Activated naive CD4-positive, alpha-beta T cell treated with anti-CD3 and anti-CD28 coated beads, Interleukin-2, amount 10 ng/mL, durations not matched to agents 7 days and 5 days (primary cell): ENCODE measurements at places on chromosomes 3 and 15.

DNA sequence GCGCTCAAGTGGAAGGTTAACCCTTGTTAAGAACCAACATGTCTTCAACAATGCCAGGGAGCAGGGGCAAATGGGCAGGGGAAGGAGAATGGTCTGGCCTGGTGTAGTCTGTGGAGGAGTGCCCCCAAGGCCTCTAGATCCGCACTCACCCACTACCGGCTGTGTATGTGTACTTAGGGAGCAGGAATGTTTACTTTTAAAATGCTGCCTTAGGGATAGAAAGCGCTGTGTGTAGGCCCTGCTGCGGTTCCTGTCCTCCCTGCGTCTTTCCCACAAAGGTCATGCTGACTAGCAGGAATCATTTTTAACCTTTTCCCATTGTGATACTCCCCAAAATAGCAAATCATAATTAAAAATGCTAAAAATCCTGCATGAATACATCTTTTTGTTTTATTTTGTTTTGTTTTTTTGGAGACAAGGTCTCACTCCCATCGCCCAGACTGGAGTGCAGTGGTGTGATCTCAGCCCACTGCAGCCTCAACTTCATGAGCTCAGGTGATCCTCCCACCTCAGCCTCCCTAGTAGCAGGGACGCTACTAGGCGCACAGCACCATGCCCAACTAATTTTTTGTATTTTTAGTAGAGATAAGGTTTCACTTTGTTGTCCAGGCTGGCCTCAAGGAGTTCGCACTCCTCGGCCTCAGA is 35.9 kb upstream of the CEMIP start:
- no peak overlapping the region for H3K4me3 ChIP-seq
- no peak overlapping the region for H3K27ac ChIP-seq
- no peaks in the 10 kb centered on the region for H3K36me3 ChIP-seq
- peaks cover 4% of the 10 kb centered on the region for H3K27me3 ChIP-seq
- H3K4me1 ChIP-seq = no peaks in the 10 kb centered on the region
- DNase-seq = no peak

- H3K27me3 ChIP-seq = no peaks in the 10 kb centered on the region
- H3K4me3 ChIP-seq = no peak overlapping the region
- H3K4me1 ChIP-seq = no peaks in the 10 kb centered on the region
- DNase-seq = no peak
These were observed 190.3 kb upstream of the ONECUT1 start for GRCh38 chr15:52980446-52980845.

DNA sequence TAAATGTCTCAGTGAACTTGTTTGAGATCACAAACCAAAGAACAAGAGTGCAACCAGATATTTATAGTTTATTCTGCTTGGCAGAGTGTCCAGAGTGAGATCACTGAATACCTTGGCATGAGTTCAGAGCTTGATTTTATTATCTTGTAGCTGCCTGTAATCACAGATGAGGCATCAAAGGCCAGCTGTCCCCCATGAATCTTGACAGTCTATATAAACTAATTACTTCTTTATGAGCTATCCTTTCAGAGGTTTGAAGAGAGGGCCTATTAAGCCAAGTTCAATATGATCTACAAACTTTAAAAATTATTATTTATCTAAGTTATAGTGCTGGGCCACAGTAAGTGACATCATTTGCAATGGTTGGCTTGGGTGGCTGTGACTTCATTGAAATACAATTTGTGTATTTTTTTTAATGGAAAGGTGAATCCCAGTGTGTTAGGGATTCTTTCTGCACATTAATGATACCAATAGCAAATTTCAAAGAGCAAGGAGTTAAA is 251.5 kb downstream of the CLSTN2 start:
- H3K27ac ChIP-seq = no peak overlapping the region
- H3K4me3 ChIP-seq = no peak overlapping the region
- no peak for DNase-seq
- no peaks in the 10 kb centered on the region for H3K36me3 ChIP-seq

DNA sequence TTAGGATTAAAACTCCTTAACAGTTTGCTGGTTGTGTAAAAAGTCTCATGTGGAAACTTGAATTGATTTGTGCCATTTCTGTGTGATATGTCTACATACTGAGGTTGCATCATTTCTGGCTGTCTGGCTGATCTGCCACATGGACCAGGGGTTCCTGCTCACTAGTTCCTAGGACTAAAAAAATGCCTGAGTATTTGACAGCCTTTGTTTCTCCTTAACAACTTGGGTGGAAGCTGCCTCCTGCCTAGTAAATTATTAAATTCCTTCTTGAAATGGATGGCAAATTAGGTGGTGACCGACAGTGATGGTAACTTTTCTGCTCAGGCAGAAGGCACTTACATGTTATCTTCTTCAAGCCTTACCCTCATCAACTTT is 226.9 kb upstream of the MRPL3 start:
- no peaks in the 10 kb centered on the region for H3K36me3 ChIP-seq
- no peaks in the 10 kb centered on the region for H3K4me1 ChIP-seq
- no peak overlapping the region for H3K27ac ChIP-seq
- H3K4me3 ChIP-seq = no peak overlapping the region

DNA sequence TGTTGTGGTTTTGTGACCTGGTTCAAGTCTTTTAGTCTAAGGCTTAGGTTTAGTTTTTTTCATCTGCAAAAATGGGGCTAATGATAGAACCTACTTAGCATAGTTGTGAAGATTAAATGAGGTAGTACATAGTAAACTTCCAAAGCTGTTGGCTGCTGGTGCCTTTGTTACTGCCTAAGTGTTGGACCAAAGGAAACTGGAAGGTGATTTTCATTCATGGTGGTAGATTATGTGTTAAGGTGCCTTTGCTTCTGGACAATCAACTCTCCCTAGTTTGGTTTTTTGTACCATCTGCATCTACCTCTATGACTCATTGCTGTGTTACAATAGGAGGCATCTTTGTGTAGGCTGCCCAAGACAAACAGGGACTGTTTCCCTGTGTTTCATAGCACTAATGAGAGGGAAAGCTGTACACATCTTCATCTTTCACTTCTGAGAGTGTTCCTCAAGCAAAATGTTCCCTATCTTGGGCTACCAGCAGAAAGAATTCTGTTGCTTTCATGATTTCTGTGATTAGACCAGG is 3.2 kb downstream of the MAP2K1 start:
- peaks cover 48% of the 10 kb centered on the region for H3K36me3 ChIP-seq
- DNase-seq = no peak
- peak overlapping the region; percentile 96 for H3K4me3 ChIP-seq
- peaks cover 79% of the 10 kb centered on the region for H3K4me1 ChIP-seq
- H3K27me3 ChIP-seq = no peaks in the 10 kb centered on the region

DNA sequence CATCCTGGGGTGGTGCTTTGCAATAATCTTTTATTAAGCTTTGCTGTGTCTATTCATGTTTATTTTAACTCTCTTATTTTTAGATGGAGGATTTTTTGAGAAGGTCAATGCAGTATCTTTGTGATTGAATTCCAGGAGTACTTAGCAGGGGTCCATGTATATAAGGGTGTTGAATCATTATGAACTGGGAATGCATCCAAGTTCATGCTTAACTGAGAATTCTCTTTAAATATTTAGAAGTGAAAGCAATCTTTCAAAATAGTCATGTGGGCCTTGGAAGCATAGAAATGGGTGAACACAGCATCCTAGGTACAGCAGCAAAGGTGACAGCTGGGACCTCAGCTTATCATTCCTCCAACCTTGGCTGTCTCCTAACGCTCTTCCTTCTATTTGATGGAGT is 27.3 kb downstream of the SPTSSB start:
- H3K27ac ChIP-seq = no peak overlapping the region
- no peaks in the 10 kb centered on the region for H3K36me3 ChIP-seq
- no peak for DNase-seq
- no peak overlapping the region for H3K4me3 ChIP-seq
- H3K4me1 ChIP-seq = peaks cover 2% of the 10 kb centered on the region

GRCh38 chr3:106380232-106380631 is 511.4 kb upstream of the CBLB start:
- H3K4me1 ChIP-seq = no peaks in the 10 kb centered on the region
- no peak for DNase-seq
- H3K36me3 ChIP-seq = no peaks in the 10 kb centered on the region
- H3K27ac ChIP-seq = no peak overlapping the region
- no peak overlapping the region for H3K4me3 ChIP-seq

GRCh38 chr3:5133239-5134018 is 11.3 kb downstream of the ARL8B start:
- no peak for DNase-seq
- H3K27ac ChIP-seq = peak overlapping the region; percentile 31
- H3K27me3 ChIP-seq = no peaks in the 10 kb centered on the region
- H3K36me3 ChIP-seq = peaks cover 2% of the 10 kb centered on the region
- no peak overlapping the region for H3K4me3 ChIP-seq

- peaks cover 34% of the 10 kb centered on the region for H3K4me1 ChIP-seq
- DNase-seq = no peak
- no peaks in the 10 kb centered on the region for H3K27me3 ChIP-seq
- peaks cover 29% of the 10 kb centered on the region for H3K36me3 ChIP-seq
- H3K27ac ChIP-seq = no peak overlapping the region
These were observed 56.8 kb upstream of the IMPG2 start for GRCh38 chr3:101377209-101377608.

GRCh38 chr3:46664971-46665762 is 28.3 kb downstream of the ALS2CL start:
- no peak overlapping the region for H3K27ac ChIP-seq
- H3K4me3 ChIP-seq = no peak overlapping the region
- H3K27me3 ChIP-seq = peaks cover 26% of the 10 kb centered on the region
- DNase-seq = no peak
- H3K36me3 ChIP-seq = no peaks in the 10 kb centered on the region

- H3K27me3 ChIP-seq = peaks cover 91% of the 10 kb centered on the region
- peak; percentile 54 for DNase-seq
These were observed 5.0 kb upstream of the HES1 start for GRCh38 chr3:194130807-194131589.

DNA sequence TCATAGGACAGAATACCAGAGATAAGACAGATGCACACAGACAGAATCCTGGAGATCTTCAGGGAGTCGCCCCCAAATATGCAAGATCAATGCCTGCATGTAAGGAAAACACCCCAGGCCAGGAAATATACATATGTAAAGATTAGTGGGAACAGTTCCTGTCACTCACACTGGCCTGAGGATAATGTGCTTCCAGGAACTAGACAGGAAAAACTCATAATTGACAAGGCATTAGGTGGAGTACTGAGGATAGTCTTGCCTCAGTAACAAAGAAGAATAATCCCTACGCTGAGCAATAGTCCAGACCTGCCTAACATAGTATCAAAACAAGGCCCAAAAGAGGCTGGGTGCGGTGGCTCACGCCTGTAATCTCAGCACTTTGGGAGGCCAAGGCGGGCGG is 20.4 kb upstream of the B4GALT4 start:
- H3K4me1 ChIP-seq = peaks cover 2% of the 10 kb centered on the region
- peaks cover 12% of the 10 kb centered on the region for H3K27me3 ChIP-seq
- no peak overlapping the region for H3K27ac ChIP-seq

DNA sequence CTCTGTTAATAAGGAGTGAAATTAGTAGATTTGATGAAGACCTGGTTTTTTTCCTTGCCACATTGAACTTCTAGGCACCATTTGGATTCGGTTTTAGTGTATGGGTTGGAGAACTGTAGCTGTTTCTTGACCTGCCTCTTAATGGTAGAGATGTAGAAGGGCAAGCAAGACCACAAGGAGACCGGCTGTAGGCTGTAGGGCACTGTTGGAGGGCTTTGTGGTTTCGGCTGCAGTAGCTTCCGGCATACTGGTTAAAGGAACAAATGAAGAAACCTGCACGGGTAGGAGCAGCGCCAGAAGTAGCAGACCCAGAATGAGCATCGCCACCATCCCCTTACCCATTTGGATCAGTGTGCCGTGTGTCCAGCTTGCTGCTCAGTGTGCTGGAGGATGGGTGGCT is 7.9 kb downstream of the PCLAF start:
- H3K27ac ChIP-seq = peak overlapping the region; percentile 65
- no peak for DNase-seq
- H3K27me3 ChIP-seq = no peaks in the 10 kb centered on the region
